ENCODE measurements at places on chromosomes 13 and 19.

GRCh38 chr19:21082011-21082975 is at the start of gene ZNF714:
Gene ZNF714 (plus strand): TSS chr19:21082203. CDS start chr19:21098269, 16,066 bp downstream.
- DNase-seq, result peak; percentile 89

GRCh38 chr13:43446126-43446525 is 340.6 kb downstream of the ENOX1 start:
- DNase-seq, result no peak

DNA sequence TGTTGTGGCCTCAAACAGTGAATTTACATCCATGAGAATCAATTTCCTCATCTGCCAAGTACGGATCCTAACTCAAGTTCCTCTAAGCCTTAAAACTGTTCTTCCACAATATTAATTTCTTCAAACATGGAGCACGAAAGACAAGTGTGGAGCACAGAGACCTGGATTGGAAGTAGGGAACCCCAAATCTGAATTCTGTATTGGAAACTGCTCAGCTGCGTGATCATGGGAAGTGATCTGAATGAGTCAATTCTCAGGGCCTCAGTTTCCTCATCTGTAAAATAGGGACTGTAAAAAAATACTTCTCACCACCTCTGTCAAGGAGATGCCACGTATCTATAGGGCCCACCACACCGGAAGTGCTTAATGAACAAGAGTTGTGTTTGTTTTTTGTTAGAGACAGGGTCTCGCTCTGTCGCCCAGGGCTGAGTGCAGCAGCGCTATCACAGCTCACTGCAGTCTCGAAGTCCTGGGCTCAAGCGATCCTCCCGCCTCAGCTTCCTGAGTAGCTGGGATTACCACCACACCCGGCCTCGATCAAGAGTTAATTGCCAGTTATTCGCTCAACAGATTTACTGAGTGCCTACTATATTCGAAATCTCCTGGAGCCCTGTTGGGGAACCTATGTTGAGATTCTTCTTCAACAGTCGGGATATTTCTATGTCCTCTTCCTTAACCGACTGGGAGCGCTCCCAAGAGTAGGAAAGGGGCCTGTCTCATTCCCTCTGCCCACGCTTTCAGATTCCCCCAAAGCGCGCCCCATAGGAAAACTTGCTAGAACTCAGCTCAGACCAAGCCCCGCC is 1.6 kb downstream of the SERTAD3 start:
- no peak for DNase-seq

GRCh38 chr13:98349731-98350305 is 172.7 kb upstream of the RNF113B start:
- DNase-seq, result peak; percentile 69

GRCh38 chr19:45789035-45789786 is 3.4 kb downstream of the DMWD start:
- no peak for DNase-seq

DNA sequence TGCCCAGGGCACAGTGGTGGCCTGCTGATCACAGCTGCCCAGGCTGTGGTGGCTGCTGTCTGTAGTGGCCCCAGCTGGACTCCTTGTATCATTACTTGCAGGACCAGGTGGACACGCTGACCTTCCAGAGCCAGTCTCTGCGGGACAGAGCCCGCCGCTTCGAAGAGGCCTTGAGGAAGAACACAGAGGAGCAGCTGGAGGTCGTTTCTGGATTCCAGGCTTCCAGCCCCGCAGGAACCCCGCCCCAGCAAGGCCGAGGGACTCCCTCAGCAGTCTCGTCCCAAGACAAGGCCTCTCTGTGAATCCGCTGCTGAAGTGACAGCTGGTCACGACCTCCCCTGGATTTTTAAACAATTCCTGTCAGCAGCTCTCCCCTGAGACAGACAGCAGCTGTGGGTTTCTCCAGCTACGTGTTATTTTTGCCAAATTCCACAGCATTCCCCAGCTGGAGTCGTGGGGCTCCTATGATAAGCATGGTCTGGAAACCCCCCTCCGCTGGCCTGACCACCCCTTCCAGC is 98.3 kb downstream of the SLC7A1 start:
- no peak for DNase-seq

GRCh38 chr19:10885201-10886169 is 14.1 kb downstream of the CARM1 start:
- DNase-seq, result no peak

DNA sequence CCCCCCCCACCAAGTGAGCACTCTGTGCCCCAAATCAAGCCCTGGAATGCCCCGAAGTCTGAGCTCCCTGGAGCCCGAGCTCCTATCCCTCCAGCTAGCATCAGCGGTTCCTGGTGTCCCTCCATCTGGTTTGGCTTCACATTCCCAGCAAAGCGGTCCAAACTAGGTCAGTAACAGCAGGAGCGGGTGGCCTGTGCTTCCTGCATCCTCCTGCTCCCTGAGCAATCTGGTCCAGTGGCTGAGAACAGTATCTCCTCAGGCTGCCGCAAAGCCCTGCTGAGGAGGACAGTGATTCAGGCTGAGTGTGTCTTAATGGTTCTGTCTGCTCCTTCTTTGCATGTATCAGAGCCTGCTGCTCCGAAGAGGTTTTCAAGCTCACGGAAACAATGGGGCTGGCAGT is 25.9 kb downstream of the RASL11A start:
- DNase-seq, result no peak

DNA sequence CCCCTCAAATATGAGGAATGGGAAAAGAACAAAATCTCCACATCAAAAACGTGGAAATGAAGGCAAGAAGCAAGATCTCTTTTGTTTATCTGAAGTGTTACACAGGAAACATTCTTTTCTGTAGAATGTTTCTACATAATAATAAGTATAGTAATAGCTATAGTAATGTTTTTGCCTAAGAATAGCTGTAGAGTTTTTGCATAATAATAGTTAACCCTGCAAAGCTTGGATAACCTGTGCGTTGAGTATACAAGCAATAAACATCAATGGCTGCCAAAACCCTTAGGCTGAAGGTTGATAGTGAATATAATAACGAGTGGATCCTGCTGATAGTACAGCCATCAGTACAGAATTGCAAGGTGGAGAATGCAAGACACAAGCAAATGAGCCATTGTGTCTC is 11.1 kb upstream of the LILRA5 start:
- no peak for DNase-seq

- DNase-seq, result no peak
These were observed 430.6 kb downstream of the KLF12 start for GRCh38 chr13:73703606-73704005.

DNA sequence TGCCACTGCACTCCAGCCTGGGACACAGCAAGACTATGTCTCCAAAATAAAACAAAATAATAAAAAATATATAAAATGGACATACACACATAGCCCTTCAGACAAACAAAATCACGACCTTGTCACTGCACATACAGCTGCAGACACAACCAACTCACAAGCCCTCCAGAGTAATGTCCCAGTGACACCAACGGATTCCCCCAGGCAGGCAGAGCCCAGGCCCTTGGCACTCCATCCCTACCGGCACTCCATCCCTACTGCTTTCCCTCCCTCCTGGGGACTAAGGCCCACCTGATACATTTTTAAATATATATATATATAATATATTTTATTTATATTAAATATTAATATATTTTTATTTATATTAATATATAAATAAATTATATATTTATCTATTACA is 18.5 kb downstream of the ZNF101 start:
- no peak for DNase-seq

GRCh38 chr13:73307481-73307880 is 248.7 kb downstream of the KLF5 start:
- DNase-seq, result no peak

DNA sequence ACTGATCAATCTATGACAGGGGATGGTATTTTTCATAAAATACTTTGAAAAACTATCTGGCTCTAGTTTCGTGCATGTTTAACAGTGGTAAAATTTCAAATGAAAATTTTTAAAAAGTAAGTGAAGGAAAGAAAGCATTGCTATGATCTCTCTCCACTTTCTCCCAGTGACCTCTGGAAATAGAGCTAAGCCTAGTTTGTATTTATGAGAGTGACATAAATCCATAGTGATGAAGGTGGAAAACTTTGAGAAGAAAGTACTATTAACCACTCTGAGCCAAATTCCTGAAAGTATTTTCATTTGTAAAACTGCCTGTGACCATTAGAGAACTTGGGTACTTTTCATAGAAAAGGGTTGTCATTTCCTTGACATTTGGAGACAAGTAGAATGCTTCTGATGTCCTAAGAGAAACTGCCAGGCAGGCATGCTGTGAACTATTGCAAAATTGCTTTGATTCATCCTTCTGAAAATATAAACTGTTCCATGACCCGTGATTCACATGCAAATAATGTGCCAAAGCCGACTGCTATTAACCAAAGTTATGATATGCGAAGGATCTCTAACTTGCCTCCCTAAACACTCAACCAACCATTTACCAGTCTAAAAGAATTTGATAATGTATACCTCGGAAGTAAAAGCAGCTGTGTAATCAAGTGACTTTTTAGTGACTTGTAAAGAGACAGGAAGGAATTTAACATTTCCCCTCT is 133.2 kb downstream of the VWA8 start:
- no peak for DNase-seq

DNA sequence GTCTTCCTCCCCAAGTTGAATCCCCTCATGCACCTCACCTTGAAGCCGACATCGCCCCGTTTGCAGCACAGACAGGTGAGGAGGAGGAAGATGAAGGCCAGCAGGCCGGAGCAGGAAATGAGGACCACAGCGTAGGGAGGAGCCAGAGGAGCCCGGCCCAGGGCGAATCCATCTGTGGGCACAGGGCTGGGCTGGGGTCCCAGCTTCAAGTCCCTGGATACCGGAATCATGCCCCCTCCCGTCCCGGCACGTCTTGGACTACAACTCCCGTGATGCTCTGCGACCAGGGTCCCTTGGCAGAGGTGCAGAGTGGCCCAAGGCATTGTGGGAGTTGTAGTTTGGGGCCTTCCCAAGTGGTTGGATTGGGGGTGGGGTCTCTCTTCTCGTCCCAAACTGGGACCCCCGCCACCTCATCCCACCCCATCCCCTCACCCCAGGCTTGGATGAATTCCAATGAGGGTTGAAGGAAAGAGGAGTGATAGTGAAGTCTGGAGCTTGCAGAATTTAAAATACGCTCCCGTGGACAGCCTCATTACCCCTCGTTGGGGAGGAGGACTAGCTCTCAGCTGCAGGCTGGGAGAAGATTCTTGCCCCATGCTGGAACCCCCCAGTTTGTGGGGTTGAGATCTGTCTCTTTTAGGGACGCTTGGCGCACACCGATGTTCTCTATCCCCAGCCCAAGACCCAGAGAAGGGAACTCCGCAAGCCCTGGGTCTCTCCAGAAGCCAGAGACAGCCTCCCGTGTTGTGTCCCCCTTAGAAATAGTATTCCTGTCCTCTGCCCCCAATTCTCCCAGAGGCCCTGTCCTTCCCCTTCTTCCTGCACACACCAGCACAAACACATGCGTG is 990 bp downstream of the LMTK3 start:
- peak; percentile 77 for DNase-seq

- no peak for DNase-seq
These were observed 187.6 kb upstream of the ARGLU1 start for GRCh38 chr13:106755542-106755941.

DNA sequence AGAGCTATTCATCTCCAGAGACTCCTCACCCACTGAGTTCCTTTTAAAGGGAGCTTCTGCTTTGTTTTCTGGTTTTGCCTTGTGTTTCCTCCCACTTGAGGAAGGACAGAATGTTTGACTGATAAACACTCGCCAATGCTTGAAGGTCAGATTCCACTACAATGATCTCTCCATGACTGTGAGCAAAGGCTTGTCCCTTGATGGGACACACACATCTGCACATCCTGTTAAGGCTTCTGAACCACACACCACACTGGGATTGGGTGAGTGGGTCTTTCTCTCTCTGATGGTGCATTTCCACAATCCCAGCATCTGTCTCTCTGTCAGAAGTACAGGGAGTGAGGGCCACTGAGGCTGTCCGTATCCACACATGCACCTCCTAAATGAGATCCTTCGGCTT is 245.3 kb downstream of the IRS2 start:
- no peak for DNase-seq

- DNase-seq, result no peak
These were observed 253.3 kb downstream of the LMO7 start for GRCh38 chr13:75889427-75889826.

DNA sequence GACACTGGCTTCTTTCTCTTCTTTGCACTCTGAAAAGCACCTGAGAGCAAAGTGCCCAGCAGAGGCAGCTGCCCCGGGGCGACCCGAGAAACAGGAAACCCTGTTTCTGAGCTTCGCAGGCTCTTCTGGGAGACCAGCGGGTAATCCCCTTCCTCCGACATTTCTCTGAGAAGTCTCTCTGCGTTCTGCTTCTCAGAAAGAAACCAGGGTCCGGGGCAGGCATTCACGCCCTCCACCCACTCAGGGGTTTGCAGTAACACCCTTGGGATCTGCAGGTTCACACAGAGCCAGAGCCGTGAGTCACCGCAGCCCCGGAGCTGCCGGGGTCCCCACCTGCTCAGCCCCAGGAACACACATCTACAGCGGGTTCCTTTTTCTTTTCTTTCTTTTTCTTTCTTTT is 86.0 kb downstream of the GADD45B start:
- no peak for DNase-seq
